Cortex of kidney (tissue), 1 donor: ENCODE measurements at places on chromosomes 1 and 21.

GRCh38 chr21:33025489-33026442 is at the start of gene OLIG2:
TSS of gene OLIG2 (plus strand) at chr21:33025935. CDS start at chr21:33026863, 928 bp downstream.
- DNase-seq, result no peak

GRCh38 chr1:244992833-244993232 is 128.5 kb upstream of the HNRNPU start:
- DNase-seq, result no peak

DNA sequence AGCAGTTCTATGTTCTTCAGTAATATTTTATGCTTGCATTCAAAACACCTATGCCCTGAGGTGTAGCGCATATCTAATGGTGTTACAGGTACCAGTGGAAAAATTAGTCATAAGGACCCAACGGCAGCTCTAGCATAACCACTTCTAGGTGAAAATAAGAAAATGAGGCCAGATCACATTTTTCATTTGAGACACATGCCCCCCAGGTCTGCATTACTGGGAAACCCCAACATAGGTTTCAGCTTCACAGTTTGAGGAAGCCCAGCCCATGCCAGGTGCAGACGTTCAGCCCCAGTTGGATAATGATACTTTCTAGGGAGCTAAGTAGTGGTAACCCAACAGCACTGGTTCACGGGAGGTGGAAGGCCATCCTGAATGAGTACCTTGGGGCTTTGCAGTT is 129.8 kb downstream of the CNIH3 start:
- no peak for DNase-seq

- no peak for DNase-seq
Observed at GRCh38 chr1:29519788-29520110, 283.4 kb downstream of the PTPRU start.

DNA sequence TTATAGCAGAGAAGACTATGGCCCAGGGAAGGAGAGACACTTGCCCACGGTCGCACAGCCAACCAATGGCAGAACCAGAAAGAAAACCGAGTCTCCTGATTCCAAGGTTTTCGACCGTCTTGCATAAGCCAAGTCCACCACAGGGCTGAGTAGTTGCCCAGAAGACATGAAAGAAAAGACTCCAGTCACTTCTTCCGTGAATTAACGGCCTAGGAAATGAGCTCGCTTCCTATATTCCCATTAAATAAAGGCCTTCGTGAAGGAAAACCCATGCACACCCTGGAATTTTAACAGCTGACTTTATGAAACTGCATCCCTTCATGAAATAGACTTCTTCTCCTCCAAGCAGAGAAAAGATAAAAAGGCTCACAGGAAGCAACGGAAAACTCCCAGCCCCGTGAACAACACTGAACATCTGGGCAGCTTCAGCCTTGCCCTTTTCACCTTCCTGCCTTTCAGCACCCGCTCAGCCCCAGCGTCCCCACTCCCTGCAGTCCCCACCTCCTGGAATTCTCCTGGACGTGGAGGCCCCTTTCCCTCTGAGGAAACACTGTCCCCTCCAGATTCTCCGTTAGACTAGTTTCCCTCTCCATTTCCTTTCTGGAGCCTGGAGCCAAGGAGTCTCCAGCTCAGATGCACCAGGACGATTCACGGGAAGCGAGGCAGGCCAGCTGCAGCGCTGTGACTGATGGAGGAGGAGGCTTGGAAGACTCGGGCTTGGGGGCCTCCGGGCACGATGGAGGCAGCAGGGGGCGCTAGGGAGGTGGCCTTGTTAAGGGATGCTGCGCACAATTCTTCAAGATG is 2.7 kb upstream of the MYOC start:
- DNase-seq, result no peak

GRCh38 chr1:65814752-65815151 is 22.1 kb downstream of the PDE4B start:
- DNase-seq, result no peak

DNA sequence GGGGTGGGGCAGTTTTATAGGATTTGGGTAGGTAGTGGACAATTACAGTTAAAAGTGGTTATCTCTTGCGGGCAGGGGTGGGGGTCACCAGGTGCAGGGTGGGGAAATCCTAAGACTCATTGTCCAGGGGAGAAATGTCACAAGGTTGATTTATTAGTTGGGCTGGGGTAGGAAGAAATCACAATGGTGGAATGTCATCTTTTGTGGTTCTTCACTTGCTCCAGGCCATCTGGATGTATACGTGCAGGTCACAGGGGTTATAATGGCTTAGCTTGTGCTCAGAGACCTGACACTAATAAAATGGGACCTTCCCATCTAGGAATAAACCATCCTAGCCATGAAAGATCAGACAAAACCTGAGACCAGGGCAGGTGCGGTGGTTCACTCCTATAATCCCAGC is 11.5 kb downstream of the TEX46 start:
- DNase-seq, result no peak

DNA sequence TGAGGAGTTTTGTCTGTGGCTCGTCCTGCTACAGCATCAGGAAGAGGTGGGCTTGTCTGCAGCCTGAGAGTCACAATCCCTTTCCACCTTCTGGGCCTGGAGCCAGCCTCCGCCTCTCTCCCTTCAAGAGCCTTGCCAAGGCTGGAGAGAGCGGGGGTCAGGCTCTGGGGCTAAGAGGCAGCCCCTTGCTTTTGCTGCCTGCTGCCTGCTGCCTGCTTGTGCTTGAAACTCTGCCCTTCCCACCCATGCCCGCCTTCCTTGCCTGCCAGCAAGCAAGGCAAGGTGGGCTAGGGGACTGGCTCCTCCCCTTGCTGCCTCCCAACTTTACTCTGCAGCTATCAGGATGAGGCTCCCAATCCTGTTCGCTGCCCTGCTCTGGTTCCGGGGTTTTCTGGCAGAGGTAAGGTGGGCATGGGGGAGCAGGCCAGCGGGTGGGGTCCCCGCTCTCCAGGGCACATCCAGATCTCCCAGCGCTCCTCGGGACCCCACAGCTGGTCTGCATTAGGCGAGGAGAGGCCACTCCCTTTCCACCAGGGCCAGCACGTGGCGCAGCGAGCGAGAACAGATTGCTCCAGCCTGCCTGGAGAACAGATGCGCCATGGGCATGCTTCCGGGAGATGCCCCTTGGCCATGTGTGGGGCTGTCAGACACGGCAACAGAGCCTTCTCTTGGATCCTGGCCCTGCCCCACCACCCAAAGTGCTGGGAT is 7.5 kb upstream of the PTPN7 start:
- DNase-seq, result no peak

DNA sequence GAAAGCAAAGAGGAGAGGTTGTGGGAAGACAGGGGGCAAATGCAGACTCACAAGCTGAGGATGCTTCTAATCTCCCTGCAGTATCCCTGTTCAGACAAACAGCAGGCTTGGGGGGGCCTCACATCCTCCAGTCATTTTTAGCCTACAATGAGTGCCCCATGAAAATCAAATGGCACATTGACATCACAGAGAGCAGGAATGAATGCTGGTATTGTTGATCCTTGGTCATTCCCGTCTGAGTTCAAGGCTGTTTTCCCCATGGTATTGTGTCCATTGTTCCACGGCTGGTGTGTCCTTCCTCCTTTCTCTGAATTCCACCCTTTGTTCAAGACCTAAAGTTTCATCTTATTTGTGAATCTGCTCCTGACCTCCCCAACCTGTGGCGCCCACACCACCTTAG is 545.6 kb downstream of the AJAP1 start:
- DNase-seq, result no peak

DNA sequence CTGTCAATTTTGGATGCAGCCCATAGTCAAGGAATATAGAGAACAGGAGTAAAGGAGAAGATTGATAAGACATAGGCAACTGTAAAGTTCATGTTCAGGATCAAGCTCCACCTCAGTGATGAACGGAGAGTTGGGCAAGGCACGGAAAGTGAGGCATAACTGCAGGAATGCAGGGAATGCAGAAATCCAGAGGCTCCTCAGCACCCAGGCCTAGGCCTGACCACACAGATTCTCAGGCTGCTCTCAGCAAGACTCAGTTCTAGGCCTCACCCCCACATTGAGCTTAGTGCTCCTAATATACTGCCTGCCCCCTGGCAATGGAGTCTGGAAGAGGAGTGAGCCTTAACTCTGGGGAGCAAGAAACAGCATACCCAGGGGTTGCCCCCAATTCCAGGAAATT is 36.3 kb upstream of the S1PR1 start:
- no peak for DNase-seq

DNA sequence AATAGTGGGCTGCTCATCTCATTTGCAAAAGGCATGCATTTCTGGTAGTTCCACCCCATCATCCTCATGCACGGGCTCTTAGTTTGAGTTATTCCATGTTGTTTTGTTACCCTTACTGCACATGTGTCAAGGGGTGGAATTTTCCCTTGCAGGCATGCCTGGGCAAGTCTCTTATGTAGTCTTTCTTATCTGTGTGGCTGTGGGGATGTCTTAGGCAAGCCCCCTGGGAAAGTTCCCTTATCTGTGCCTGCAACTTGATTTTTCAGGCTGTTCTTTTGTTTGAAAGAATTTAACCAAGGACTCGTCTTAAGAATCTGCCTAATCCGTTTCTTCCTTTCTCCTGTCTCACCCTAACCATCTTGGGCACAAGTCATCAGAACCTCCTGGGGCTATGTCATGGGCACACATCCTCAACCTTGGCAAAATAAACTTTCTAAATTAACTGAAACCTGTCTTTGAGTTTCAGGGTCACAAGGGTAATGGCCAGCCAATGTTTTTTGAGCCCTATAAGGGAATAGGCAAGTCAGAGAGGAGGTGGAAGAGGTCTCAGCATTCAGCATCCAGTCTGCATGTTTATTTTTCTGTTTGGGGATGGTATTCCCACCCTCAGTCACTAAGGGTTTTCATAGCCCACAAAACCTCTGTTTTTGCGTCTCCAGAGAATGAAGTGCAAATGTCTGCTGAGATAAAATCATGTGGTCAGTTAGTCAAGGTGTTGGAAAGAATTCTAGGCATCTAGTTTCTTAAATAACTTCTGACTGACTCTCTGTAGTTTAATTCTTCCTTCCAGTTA is 579.7 kb downstream of the PLA2G4A start:
- no peak for DNase-seq

GRCh38 chr1:221022331-221022730 is 143.1 kb downstream of the HLX start:
- DNase-seq, result no peak

- DNase-seq, result no peak
Observed at GRCh38 chr1:20981915-20982314, 194.8 kb downstream of the EIF4G3 start.

DNA sequence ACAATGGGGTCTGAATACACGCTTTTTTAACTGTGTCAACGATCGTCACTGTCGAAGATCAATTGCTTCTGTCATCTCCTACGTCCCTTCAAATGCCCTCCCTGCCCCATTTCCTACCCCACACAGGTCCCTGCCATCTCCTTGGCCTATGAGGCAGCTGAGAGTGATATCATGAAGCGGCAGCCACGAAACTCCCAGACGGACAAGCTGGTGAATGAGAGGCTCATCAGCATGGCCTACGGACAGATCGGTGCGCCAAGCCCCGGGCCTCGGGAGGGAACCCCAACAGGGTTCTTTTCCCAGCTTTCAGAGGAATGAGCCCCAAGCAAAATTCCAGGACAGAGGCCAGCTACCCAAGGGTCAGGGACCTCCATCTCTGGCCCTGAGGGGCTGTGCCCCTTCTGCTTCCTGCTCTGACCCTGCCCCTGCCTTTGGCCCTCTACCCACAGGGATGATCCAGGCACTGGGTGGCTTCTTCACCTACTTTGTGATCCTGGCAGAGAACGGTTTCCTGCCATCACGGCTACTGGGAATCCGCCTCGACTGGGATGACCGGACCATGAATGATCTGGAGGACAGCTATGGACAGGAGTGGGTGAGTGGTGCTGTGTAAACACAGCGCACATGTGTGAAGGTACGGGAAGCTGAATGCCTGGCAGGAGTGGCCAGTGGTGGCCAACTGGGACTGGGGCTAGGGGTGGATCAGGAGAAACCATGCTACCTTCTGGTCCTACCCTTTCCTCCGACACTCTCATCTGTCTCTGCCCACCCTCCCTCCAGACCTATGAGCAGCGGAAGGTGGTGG is 15.1 kb upstream of the ATP1A4 start:
- no peak for DNase-seq

GRCh38 chr21:27476696-27477095 is 509.8 kb upstream of the ADAMTS5 start:
- no peak for DNase-seq

DNA sequence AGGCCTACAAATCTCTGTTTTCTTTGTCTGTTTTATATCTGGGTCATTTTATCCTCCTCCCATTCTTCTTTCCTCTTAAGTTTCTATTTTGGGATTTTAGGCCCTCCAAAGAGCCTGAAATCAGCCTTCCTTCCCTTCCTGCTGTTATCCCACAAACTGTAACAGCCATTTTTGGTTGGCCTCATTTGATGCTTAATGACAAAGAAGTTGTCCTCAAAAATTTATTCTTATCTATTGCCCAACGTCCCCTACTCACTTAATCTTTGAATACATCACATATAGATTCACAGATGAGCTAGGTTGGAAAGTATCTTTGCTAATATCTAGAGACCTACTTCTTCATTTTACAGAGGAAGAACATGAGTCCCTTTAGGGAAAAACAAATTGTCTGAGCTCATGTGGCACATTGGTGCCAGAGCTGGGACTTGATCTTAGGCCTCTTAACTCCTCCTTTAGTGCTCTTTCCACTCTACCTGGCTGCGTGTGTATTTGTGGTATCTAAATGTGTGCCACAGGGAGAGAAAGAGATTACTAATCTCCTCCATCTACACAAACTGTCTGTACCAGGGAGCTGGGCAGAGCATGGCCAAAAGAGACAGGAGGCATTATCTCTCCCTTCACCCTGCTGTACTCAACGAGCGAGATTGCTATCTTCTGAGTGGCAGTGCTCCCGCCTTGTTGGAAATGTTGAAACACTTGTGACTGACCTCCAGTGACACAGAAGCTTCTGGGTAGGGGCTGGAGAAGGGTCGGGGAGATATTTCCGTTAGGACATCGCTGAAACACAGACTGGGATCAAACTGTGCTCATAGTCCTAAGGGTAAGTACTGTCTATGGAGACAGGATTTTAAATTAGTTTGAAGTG is 30.1 kb downstream of the RHEX start:
- no peak for DNase-seq

- no peak for DNase-seq
Observed at GRCh38 chr1:180250883-180251509, 20.9 kb downstream of the LHX4 start.

GRCh38 chr1:161805399-161806197 is 39.5 kb downstream of the ATF6 start:
- no peak for DNase-seq

DNA sequence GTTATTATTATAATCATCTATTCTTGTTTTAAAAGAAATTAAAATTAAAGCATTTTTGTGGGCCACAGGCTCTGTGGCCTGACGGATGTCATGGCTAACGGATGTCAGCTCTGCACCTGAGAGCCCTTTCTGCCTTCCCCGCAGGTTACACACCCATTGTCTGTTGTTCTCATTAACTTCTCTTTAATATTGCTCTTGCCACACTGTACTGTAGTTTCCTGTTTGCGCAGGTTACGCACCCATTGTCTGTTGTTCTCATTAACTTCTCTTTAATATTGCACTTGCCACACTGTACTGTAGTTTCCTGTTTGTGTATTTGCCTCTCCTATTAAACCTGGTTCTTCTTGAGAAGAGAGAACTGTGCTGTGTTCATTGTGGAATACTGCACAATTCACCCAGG is 294.4 kb upstream of the PLXNA2 start:
- DNase-seq, result no peak

- DNase-seq, result no peak
Observed at GRCh38 chr1:17527036-17527914, 12.2 kb upstream of the ARHGEF10L start.

- DNase-seq, result no peak
Observed at GRCh38 chr1:29785554-29785953, 549.2 kb downstream of the PTPRU start.
